ENCODE measurements at places on chromosomes 1 and 21. TPM values are rescaled to one million over a fixed set of nuclear protein-coding genes. Genes with fewer than 3 reads are reported as not detected.
A peak's percentile ranks its signal among the peaks of the same experiment; 100 is the strongest.

- DNase-seq = no peak
- no peak overlapping the region for H3K4me3 ChIP-seq
- no peaks in the 10 kb centered on the region for H3K4me1 ChIP-seq
- no peaks in the 10 kb centered on the region for H3K27me3 ChIP-seq
- H3K27ac ChIP-seq = no peak overlapping the region
These were observed 400.7 kb downstream of the SMYD3 start for GRCh38 chr1:246106342-246106763.

DNA sequence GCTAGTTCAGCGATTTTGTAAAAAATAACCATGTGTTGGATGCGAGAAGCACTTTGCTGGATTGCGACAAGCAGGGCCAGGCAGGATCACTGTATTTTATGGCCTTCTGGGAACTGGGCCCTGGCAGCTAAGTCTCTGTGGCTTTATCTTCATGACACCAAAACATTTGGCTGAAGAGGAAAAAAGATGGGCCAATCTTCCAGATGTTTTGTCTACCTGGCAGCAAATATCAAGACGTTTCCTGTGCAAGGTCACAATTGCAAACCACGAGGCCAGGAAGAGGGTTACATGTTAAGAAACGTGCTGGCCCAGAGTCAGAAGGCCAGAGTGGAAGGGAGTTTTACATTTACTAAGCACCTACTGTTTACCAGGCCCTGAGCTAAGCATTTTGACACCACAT lies 22.1 kb downstream of the GRIK3 start:
- no peaks in the 10 kb centered on the region for H3K4me1 ChIP-seq
- no peaks in the 10 kb centered on the region for H3K36me3 ChIP-seq

DNA sequence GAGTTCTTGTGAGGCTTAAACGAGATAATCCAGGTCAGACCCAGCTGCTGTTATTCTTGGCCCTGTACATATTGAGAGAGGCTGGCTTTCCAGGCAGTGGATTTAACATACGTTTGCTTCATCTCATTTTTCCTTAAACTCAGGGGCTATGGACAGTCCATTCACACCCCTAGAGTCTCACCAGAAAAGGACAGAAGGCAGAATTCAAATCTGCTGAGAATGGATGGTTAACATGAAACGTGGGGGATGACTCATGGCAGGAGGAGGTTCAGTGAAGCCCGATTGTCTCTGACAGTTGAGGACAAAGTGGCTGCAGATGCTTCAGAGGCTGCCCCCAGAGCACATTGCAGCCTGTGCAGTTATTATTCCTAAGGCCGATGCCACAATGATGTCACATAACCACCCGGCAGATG lies 39.5 kb downstream of the TGFB2 start:
- H3K27me3 ChIP-seq = no peaks in the 10 kb centered on the region
- no peak for DNase-seq
- H3K4me3 ChIP-seq = no peak overlapping the region
- H3K4me1 ChIP-seq = no peaks in the 10 kb centered on the region

- peaks cover 26% of the 10 kb centered on the region for H3K36me3 ChIP-seq
- DNase-seq = peak; percentile 90
- H3K4me3 ChIP-seq = peak within 1 kb of the TSS; percentile 82
These were observed at the start of gene SH3D21 for GRCh38 chr1:36306210-36306901. Gene SH3D21, plus strand, starts transcription at chr1:36306368. Its CDS starts 53 bp downstream, at chr1:36306421.

F5 gene
- total RNA-seq = 7.6 TPM

TRIM58 gene
- total RNA-seq = 11.3 TPM

IER5 gene
- total RNA-seq = 33.4 TPM
